ENCODE measurements at places on chromosomes 6 and 20.

DNA sequence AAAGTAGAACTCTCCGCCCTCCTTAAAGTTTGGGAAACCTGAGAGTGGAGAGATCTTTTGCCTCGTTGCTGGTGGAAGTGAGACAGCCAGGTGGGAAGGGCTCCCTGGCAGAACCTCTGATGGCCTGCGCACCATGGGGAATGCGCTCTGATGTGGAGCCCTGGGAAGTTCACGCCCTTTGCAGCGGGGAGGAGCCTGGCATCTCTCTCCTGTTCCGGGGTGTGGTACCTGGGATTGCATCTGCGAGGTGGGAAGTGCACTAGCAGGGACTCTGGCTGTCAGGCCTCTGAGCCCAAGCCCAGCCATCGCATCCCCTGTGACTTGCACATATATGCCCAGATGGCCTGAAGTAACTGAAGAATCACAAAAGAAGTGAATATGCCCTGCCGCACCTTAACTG is 159.8 kb downstream of the AKAP7 start:
- DNase-seq, result no peak

DNA sequence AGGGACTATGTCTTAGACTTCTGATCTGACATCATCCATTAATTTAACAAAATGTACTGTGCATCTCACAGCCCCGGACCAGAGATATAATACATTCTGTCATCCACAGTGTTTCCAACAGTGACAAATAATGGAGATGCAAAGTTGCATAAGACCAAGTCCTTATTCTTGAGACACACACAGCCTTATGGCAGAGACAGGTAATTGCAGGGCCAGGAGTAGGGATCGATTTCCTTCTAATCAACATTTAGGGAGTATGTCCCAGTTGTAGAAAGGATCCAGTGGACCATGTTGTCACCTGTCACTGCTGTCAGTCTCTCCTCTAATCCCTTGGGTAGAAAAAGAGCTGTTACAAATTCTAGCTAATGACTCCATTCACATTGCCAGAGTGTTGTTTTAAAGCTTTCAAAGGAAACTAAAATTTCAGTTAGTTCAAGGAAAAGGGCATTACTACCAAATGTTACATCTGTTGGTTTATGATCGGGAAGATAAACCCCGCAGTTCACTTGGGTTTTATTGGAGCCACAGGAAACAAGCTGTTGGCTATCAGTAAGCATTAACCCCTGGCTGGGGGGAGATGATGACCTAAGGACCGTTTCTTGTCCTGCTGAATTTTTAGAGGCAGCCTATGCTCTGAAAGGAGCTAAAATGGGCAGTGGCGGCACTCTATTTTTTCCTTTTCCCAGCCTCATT is 111.4 kb upstream of the ATXN1 start:
- DNase-seq, result no peak

DNA sequence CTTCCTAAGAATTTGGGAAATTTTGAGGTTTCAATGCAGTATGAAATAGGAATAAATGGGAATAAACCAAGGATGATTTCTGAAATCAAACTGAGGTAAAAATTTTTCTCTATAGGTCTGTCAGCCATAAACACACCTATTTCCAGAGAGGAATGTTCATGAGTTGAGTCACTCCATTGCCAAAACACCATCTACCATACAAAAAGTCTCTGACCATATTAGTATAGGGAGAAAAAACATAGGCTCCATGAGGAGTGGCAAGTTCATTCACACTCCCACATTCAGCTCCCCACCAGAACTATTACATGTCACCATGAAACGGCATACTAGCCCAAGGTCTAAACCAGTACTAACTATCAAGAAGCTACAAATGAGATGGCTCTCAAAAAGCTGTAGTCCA is 9.6 kb downstream of the ZNF318 start:
- DNase-seq, result no peak

- no peak for DNase-seq
These were observed 69.3 kb upstream of the EYS start for GRCh38 chr6:65776332-65776731.

DNA sequence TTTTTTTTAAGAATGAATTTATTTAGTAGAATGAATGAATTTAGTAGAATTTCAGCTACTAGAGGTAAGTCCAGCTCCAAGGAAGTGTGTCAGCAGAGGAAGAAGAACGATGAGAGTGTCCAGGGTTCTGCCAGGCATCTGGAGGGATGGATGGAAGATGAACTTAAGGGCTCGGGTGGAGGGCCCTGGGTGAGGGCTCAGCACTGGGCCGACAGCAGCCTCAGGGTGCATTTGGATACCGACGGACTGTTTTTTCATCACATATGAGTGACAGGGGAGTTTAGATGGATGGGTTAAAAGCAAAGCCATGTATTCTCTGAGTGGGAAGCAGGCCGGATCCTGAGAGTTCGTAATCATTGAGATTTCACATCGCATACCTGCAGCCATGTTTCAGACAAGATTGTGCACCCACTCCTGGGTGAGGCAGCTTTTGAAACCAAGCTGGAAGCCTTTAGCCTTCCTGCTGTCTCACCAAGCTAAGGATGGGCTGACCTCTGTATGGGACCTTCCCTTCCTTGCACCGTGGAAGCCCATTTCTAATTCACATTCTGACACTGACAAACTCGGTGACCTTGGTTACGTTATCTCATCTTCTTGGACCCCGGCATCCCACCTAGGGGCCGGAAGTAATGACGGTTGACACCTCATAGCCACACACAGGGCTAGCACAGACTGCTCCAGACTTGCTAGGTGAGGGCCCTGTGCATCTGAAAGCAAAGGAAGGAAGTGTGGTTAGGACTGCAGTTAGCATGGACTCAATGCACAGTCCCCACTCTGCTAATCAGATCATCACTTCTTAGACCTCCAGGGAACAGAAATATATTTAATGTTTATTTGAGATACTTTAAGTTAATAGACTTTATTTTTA is 228.5 kb downstream of the SLC24A3 start:
- no peak for DNase-seq

GRCh38 chr20:58308290-58308679 is 1.2 kb upstream of the RAB22A start:
- DNase-seq, result no peak

DNA sequence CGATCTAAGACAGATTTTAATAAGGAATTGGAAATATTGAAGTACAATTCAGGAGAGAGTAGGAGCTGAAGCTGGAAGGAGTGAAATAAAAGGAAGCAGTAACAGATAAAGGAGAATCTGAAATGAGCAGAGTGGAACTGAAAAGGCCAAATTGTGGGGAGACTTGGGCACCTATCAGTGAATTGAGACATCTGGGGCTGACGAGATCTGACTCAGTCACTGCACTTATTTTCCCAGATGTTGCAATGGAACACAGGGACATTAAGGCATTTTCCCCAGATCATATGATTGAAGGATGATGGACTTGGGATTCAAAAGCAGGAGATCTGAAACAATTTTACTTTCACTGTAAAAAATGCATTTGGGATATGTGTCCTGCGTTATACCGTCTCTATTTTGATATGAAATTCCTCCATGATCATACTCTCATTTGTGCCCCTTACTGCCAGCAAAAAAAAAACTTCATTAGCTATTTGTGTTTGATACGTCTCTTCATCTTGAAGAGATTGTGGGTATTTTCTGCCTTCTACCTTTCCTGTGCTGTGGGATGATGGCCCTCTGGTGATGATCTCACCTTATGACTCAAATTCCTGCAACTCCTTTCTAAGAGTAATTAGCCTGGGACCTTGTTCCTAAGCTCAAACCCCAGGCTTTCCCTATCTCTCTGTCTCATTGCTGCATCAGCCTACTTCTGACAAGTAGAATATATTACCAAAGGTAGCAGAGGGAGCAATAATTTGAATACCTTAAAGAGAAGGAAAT is 278.5 kb upstream of the MAN1A1 start:
- DNase-seq, result no peak

- no peak for DNase-seq
These were observed 112.6 kb downstream of the TMEM170B start for GRCh38 chr6:11650025-11650696.

DNA sequence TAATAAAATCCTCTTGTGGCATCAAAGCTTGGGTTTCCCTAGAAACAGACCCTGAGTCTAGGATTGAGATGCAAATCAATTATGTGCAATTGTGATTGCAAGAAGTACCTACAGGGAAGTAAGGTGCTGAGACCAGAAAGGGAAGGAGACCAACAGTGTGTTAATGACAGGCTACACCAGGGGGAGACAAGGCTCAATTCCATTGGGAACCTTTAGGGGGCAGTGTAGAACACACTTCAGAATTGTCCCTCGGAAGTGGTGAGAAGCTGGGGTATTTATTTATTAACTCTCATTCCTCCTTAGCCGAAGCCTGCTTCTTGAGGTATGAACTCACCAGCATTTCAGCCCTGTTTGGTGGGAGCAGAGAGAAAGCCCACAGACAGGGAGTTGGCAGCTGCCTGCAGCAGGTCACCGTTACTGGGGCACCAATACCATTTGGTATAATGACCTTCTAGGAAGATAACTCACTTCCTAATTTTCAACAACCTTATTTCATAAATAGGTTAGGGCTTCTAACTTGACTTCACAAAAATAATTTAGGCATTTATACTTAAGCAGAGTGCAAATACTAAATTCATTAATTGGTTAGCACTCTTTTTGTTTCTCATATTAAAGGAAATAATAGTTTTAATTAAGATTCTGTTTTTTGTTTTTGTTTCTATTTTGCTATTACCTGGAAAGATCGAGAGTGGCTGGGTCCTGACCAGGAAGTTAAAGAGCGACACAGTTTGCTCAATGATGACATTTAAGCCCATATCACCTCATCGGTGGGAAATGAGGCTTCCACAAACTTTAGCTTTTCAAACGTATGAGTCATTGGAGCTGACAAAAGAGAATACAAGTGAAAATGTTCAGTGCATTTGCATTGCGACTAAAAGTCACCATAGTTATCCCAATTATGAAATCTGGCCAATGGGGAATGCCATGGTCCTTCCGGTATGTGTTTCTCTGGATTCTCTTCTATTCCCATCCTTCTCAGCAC is 94.8 kb downstream of the BTBD3 start:
- DNase-seq, result no peak

- DNase-seq, result no peak
These were observed 113.2 kb downstream of the CD164 start for GRCh38 chr6:109269057-109269456.

DNA sequence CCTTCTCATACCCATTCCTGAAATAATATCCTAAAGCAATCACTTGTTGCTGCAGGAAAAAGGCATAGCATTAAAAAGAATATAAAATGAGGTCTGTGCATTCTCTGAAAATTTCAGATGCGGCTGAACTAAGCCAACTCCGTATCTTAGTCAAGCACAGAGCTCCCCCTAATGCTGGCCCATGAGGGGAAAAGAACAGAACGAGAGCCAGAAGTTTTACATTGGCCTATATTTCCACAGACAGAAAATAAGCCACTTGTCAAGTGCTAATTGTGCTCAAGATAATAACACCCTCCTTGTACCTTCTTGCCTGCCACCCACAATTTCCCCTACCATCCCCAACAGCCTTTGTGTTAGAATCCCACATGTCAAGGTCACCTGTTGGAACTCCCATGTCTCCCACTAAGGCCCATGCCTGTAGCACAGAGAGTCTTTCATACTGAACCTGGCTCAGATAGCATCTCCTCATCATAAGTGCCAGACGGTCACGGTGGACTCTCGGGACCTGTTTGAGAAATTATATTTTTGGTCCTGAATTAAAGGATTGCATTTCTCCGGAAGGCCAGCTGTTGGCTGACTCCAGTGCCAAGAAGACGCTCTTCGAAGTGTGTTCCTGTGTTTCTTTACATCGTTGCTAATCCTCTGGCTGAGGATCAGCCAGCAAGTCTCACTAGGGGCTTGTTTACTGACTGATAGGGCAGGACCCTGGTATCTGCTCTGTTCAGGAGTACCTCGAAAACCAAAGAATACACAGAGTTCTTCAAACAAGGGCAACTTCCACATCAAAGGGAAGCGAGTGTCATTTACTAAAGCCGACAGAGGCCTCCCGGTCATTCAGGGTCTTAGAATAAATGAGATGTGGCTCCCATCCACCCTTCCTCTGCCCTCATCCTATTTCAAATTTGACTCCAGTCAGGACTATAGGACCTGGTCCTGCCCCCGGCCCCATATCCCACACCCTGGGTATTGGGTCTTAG is 183.4 kb upstream of the FBXL4 start:
- DNase-seq, result no peak

- DNase-seq, result no peak
These were observed 6.2 kb downstream of the RWDD2A start for GRCh38 chr6:83199173-83199862.

- DNase-seq, result no peak
These were observed 11.0 kb downstream of the DSTN start for GRCh38 chr20:17580895-17581294.

DNA sequence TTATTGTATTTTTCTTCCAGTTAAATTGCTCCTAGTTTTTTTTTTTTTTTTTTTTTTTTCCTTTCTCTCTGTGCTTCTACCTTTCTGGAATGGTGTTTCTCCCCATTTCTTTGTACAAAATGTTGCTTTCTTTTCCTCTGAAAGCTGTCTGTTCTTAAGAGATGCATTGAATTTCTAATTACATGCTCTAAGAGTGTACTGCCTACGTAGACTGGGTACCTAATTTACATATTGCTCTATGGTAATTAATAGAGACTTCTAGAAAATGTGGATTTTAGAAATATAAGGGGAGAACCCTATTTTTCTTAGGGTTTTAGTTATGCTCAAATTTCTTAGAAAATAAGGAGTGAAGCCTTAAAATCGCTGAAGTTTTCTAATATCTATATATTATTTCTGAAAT is 13.8 kb downstream of the KCNQ5 start:
- no peak for DNase-seq

DNA sequence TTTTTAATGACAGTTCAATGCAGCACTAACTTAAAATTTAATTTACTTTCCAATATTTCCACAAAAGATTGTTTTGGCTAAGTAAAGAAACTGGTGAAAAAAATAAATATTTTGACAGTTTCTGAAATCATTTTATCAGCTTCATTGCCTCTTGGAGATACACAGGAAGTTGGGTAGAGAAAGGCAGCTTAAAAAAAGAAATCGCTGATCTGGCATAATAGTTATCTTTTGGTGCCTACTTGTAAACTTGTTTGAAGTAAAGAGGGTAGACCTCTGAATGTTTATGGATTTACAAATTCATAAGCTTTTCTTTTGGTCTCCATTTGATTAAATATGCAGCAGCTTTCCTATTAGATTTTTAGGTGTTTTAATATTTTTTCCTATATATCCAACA is 103.4 kb downstream of the RTN4IP1 start:
- DNase-seq, result no peak

- no peak for DNase-seq
These were observed 196.5 kb downstream of the SLC35F1 start for GRCh38 chr6:118103381-118104146.

GRCh38 chr6:43709654-43710303 is 22.2 kb upstream of the MRPS18A start:
- DNase-seq, result no peak

- no peak for DNase-seq
These were observed 26.1 kb downstream of the CEP57L1 start for GRCh38 chr6:109121411-109121810.

- no peak for DNase-seq
These were observed 142.6 kb upstream of the RPS6KA2 start for GRCh38 chr6:166769648-166770047.
